Astrocyte (in vitro differentiated cells and primary cell): ENCODE measurements at places on chromosomes 7 and 10.

DNA sequence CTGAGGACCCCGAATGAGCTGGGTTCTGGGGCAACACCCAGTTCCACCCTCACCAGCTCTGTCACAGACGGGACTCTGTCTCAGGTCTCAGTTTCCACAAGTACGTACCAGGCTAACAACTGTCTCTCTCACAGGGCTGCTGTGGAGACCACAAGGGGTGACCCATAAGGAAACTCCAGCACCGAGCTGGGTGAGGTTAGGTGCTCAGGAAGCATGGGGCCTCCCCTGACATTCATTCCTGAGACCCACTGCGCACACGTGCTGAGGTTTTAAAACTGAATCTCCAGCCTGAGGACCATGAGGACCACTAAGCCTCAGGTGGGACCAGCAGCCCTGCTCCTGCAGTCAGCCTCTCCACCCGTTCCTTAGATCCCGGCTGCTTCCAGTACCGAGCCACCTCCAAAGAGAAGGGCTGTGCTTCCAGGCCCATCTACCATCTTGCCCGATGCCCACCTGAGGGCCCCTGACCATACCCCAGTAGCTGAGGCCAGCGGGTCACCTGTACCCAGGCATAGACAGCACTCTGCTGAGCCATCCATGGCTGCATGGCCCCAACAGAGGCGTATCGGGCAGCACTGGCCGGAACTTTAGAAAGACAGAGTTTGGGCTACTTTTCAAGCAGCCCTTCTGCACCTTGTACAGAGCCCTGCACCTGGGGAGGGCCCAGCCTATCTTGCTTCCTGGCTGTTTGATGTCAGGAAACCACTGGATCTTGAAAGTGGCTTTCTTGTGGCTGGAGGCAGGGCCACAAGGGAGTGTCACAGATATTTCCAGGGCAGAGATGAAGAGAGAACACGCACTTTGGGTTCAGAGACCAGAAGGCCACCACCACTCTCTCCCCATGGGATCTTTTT is 18.7 kb downstream of the HSPA12A start:
- no peak for DNase-seq

GRCh38 chr7:44247868-44248651 is 47.3 kb downstream of the YKT6 start:
- DNase-seq: no peak

GRCh38 chr7:22896917-22897316 is 74.3 kb upstream of the TOMM7 start:
- no peak for DNase-seq

GRCh38 chr7:152341039-152341913 is 94.5 kb downstream of the KMT2C start:
- peak; percentile 52 for DNase-seq

DNA sequence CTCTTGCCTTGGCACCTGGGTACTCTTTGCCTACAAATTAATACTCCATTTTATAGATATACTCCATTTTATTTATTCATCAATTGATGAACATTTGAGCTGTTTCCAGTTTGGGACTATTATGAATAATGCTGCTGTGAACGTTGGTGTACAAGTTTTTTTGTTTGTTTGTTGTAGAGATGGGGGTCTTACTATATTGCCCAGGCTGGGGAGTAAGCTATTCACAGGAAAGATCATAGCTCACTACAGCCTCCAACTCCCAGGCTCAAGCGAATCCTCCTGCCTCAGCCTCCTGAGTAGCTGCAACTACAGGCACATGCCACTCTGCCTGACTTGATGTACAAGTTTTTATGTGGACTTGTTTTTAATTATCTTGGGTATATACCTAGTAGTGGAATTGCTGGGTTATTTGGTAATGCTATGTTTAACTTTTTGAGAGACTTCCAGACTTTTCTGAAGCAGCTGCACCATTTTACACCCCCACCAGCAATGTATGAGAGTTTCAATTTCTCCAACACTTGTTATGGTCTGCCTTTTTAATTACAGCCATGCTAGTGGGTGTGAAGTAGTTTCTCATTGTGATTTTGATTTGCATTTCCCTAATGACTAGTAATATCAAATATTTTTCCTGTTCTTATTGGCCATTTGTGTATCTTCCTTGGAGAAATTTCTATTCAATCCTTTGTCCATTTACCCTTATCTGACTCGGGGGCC is 15.9 kb downstream of the WBP1L start:
- DNase-seq: no peak

DNA sequence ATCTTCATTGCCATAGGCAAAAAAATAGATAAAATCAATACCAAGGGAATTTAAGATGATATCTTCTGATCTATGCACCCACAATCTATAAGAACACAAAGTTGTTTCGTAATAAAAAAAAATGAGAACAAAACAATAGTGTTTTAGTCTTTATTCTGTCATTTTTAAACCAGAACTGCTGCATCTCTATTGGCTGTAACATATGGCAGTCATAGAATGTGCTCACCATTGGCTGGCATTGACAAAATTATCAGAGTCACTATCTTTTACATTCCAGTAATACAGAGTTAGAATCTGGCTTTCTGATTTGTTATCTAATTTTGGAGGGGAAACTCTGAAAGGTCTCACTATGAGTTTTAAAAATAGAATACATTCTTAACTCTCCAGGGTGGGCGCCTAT is 138.6 kb upstream of the CCDC6 start:
- no peak for DNase-seq
